Ovary (tissue), 10 donors: ENCODE measurements at places on chromosomes 2 and 18. TPM values are rescaled to one million over a fixed set of nuclear protein-coding genes. Genes with fewer than 3 reads are reported as not detected.

DNA sequence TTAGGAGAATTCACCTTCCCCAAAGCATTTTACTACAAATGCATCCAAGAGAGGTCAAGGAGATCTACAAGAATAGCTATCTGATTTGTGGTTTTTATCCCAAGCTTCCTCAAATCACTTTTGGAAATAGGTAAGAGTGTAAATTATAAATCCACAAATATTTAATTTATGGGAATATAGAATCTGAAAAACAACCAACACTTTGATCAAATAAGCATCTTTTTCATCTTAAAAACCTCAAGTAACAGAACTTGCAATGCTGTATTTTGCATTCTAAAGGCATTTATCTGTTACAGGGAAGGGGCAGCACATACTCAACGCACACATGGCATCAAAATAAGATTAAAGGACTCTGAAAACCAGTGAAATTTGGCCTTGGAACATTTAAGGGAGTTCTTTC lies 1.9 kb downstream of the ZNF385B start:
- H3K27ac ChIP-seq: no peak overlapping the region
- peaks cover 4% of the 10 kb centered on the region for H3K4me1 ChIP-seq
- no peak overlapping the region for H3K4me3 ChIP-seq
- DNase-seq: no peak
- no peaks in the 10 kb centered on the region for H3K36me3 ChIP-seq
- no peaks in the 10 kb centered on the region for H3K27me3 ChIP-seq

GRCh38 chr2:15242936-15243461 lies 318.1 kb downstream of the NBAS start:
- no peaks in the 10 kb centered on the region for H3K27me3 ChIP-seq
- H3K36me3 ChIP-seq: no peaks in the 10 kb centered on the region
- no peak for DNase-seq
- H3K4me1 ChIP-seq: no peaks in the 10 kb centered on the region
- H3K4me3 ChIP-seq: no peak overlapping the region
- H3K27ac ChIP-seq: no peak overlapping the region

GRCh38 chr2:241906826-241907570 lies 37.5 kb downstream of the RTP5 start:
- H3K4me3 ChIP-seq: no peak overlapping the region
- no peaks in the 10 kb centered on the region for H3K36me3 ChIP-seq
- no peak for DNase-seq
- no peak overlapping the region for H3K27ac ChIP-seq

GRCh38 chr2:77484026-77484425 lies 38.1 kb downstream of the LRRTM4 start:
- no peaks in the 10 kb centered on the region for H3K27me3 ChIP-seq
- H3K4me3 ChIP-seq: no peak overlapping the region
- no peaks in the 10 kb centered on the region for H3K36me3 ChIP-seq
- DNase-seq: no peak
- H3K4me1 ChIP-seq: no peaks in the 10 kb centered on the region

DNA sequence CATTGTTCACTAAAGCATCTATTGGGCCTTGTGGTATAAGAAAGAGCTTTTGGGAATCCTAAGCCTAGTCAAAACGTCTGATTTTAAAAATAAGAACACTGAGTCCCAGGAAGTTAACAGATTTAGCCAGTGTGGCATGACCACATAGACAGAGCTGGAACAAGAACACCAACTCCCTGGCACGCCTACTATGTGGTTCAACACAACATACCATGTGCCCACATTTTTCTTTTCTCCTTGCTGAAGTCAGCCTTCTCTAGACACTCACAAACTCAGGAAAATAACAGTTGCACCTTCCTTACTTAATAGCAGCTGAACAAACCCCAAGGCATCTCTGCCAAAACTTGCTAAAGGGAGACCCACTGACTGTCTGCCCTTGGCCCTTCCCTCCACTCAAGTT lies 124.8 kb downstream of the C1D start:
- H3K4me1 ChIP-seq: no peaks in the 10 kb centered on the region
- no peak for DNase-seq
- H3K27me3 ChIP-seq: no peaks in the 10 kb centered on the region
- no peak overlapping the region for H3K27ac ChIP-seq

DNA sequence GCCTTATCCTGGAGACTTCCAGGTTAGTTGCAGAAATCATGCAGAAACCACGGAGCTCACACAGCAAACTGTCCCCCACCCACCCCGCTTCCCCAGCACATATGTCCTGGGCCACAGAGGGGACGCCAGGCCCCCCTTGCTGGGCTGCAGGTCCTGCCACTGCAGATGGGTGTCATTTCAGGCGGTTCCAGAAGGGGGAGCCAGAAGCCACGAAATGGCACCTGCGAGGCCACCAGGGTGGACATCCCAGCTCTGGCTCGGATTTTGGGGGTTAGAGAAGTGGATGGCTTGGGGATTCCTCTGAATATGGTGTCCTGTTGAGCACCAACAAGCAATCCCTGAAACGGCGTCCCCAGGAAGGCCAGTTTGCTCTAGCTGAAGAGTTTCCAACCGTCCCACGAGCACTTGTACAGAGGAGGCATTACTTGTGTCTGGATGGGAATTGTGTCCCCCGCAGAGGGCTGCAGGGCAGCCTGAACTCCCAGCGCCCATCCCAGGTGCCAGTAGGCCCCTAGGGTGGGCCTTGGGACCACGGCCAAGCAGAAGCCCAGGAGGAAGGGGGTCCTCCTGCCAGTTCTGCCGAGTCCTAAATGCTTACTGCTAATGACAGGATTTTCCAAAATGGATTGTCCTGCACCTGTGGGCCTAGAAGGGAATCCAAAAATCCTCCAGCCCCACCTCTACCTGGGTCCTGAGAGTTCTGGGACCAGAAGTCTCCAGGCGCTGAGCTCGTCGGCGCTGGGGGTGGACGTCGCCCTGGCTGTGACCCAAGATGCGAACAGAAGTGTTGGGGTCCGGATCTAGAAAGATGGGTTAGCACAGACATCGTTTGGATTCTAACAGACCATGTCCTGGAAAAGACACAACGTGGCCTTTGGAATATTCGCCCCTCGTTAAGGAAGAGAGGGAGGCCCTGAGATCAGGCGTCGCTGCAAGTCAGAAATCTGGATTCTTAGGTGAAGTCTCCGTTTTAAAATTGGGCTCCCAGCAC lies 14.6 kb upstream of the NFATC1 start:
- H3K36me3 ChIP-seq: no peaks in the 10 kb centered on the region
- DNase-seq: peak; percentile 57
- H3K4me1 ChIP-seq: peaks cover 6% of the 10 kb centered on the region
- no peak overlapping the region for H3K4me3 ChIP-seq
- no peaks in the 10 kb centered on the region for H3K27me3 ChIP-seq

DNA sequence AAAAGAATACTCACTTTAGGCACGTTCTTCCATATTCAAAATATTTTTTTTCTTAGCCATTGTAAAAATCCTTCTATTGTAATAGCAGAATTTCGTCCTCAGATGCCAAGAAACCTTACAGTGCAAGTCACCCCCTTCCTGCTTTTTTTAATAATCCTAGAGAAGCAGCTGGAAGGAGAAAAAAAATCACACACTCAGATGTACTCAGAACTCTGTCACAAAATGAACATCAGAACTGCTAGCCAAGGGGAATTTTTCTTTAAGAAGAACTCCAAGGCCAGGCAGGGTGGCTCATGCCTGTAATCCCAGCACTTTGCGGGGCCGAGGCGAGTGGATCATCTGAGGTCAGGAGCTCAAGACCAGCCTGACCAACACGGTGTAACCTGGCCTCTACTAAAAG lies 127.3 kb upstream of the SPATS2L start:
- no peak overlapping the region for H3K4me3 ChIP-seq
- H3K27me3 ChIP-seq: no peaks in the 10 kb centered on the region
- H3K4me1 ChIP-seq: peaks cover 14% of the 10 kb centered on the region
- no peak overlapping the region for H3K27ac ChIP-seq

GRCh38 chr18:24609254-24609653 lies 148.8 kb downstream of the HRH4 start:
- H3K36me3 ChIP-seq: no peaks in the 10 kb centered on the region
- H3K27me3 ChIP-seq: no peaks in the 10 kb centered on the region
- H3K27ac ChIP-seq: no peak overlapping the region
- no peaks in the 10 kb centered on the region for H3K4me1 ChIP-seq
- no peak overlapping the region for H3K4me3 ChIP-seq

GRCh38 chr2:43985359-43985758 lies 10.4 kb downstream of the LRPPRC start:
- no peak overlapping the region for H3K27ac ChIP-seq
- no peaks in the 10 kb centered on the region for H3K36me3 ChIP-seq
- no peak for DNase-seq

DNA sequence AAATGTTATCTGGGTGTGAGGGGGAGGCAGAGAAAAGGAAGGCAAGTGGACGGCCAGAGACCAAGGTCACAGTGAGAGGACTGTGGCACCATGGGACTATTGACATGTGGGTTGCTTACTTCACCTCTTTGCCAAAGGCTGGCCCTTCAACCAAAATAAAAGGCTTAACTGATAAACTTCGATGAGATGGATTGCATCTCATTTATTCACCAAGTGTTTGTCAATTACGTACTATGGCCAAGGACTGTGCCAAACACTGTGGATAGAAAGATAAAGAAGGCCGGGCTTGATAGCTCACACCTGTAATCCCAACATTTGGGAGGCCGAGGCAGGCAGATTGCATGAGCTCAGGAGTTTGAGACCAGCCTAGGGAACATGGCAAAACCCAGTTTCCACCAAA lies 98.7 kb upstream of the CCBE1 start:
- H3K27ac ChIP-seq: no peak overlapping the region
- no peak overlapping the region for H3K4me3 ChIP-seq
- H3K4me1 ChIP-seq: no peaks in the 10 kb centered on the region
- no peaks in the 10 kb centered on the region for H3K27me3 ChIP-seq

DNA sequence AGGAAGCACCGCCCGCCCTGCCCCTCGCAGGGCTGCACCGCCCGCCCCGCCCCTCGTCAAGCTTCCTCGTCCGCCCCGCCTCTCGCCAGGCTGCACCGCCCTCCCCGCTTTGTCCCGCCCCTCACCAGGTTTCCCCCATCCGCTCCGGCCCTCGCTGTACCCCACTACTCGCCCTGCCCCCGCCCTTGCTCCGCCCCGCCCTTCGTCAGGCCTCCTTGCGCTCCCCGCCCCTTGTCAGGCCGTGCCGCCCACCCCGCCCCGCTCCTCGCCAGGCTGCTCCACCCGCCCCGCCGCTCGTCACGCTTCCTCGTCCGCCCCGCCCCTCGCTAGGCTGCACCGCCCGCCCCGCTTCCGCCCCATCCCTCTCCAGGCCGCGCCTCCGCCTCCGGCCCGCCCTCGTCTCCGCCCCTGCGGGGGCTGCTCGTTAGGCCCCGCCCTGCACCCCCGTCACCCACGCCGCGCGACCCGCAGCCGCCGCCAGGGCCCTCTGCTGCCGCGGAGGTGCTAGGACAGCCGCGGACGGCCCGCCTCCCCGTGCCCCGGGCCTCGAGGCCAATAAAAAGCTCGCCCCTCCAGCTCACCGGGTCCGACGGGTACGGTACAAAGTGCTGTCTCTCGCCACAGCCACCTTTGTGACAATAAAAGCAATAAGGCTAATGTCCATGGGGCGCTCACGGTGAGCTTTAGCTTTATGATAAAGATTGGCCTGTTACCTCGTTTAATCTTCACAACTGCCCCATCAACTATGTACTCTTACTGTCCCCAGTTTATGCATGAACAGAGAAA lies 602 bp upstream of the DNPEP start:
- H3K4me3 ChIP-seq: peak overlapping the region; percentile 30
- H3K27me3 ChIP-seq: no peaks in the 10 kb centered on the region
- H3K27ac ChIP-seq: peak overlapping the region; percentile 79
- H3K4me1 ChIP-seq: peaks cover 6% of the 10 kb centered on the region

DNA sequence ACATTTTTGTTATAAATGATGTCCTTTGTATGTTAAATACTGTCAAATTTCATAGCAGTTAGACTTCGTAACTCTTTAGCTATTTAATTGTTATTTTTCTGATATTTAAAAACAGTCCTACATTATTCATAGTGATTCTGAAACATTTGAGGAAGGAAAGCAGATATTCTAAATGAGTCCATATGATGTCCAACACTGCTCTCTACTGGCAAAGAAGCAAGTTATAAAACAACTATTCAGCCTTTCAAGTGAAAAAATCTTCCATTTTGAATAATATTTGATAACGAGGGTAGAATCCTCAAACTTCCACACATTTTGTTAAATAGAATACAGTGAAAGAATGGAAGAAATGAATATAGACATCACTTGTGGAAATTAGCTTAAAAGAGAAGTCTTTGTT lies 220.8 kb downstream of the GULP1 start:
- DNase-seq: no peak
- H3K27me3 ChIP-seq: no peaks in the 10 kb centered on the region
- no peak overlapping the region for H3K27ac ChIP-seq
- no peaks in the 10 kb centered on the region for H3K36me3 ChIP-seq

DNA sequence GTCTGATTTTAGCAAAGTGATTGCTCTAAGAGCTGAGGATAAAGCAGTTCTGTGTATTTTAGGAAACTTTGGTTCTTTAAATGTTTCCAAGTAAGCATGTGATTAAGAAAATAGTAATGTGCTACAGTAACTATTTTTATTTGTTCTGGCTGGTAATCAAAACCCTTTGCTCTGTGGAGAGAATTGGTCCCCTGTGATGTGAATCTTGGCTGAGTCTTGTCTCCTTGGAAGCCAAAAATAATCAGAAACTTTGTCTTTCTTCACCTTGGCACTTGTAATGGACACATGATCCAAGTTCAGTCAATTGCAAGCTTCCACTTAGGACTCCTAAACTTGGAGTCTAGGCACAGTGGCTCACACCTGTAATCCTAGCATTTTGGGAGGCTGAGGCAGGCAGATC lies 422.7 kb upstream of the CDH20 start:
- no peak overlapping the region for H3K4me3 ChIP-seq
- no peak for DNase-seq
- H3K27me3 ChIP-seq: no peaks in the 10 kb centered on the region
- no peak overlapping the region for H3K27ac ChIP-seq
- no peaks in the 10 kb centered on the region for H3K36me3 ChIP-seq
- no peaks in the 10 kb centered on the region for H3K4me1 ChIP-seq

GRCh38 chr2:20667151-20667530 lies 197 bp downstream of the GDF7 start:
- no peaks in the 10 kb centered on the region for H3K36me3 ChIP-seq
- no peak for DNase-seq
- peaks cover 8% of the 10 kb centered on the region for H3K4me1 ChIP-seq
- no peak overlapping the region for H3K27ac ChIP-seq

- no peak overlapping the region for H3K27ac ChIP-seq
- H3K36me3 ChIP-seq: no peaks in the 10 kb centered on the region
- H3K27me3 ChIP-seq: no peaks in the 10 kb centered on the region
- H3K4me1 ChIP-seq: peaks cover 4% of the 10 kb centered on the region
- H3K4me3 ChIP-seq: no peak overlapping the region
These were observed 3.7 kb downstream of the SCN9A start for GRCh38 chr2:166372046-166372445.

DNA sequence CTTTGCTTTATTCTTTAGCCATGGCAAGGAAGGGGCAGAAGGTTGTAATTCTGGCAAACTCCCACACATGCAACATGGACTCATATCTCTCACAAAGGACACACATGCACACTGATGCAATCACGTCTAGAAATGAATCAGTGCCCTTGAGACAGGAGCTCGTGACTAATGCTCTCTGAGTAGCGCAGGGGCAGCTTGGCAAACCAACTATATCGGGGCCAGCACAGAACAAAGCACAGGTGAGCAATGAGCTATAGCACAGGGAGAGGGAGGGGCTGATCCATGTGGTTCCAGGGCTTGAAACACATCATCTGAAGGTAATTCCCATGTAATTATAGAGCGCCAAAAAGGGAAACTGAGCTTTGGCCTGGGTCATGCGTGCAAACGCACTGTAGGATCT lies 165.2 kb upstream of the KLF7 start:
- no peak overlapping the region for H3K27ac ChIP-seq
- no peak for DNase-seq

Gene CCDC141
- total RNA-seq: 0.72 TPM

Gene CYB5A
- 238 TPM for total RNA-seq

Gene TMEM17
- total RNA-seq: 2.1 TPM

Gene FBXO15
- total RNA-seq: 0.48 TPM

Gene RESP18
- total RNA-seq: not detected

Gene PIEZO2
- 6.8 TPM for total RNA-seq

Gene FAM161A
- 7.2 TPM for total RNA-seq

Gene ERFE
- total RNA-seq: 0.69 TPM

Gene SERPINB11
- total RNA-seq: not detected
